ENCODE measurements at places on chromosomes 11 and 22.

DNA sequence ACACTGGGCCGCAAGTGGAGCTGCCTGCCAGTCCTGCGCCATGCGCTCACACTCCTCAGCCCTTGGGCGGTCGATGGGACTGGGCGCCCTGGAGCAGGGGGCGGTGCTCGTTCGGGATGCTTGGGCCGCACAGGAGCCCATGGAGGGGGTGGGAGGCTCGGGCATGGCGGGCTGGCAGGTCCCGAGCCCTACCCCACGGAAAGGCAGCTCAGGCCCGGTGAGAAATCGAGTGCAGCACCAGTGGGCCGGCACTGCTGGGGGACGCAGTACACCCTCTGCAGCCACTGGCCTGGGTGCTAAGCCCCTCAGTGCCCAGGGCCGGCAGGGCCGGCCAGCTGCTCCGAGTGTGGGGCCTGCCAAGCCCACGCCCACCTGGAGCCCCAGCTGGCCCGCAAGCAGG is 328.7 kb upstream of the LRRC4C start:
- DNase-seq, result no peak

GRCh38 chr22:42930810-42931420 is 73.8 kb upstream of the ARFGAP3 start:
- peak; percentile 59 for DNase-seq

- no peak for DNase-seq
Measured at GRCh38 chr22:24494528-24495364, at the start of gene UPB1. UPB1 (plus strand) TSS chr22:24495332; CDS start chr22:24495404, 72 bp downstream.

- DNase-seq, result no peak
Measured at GRCh38 chr22:30491381-30491780, 14.1 kb downstream of the SEC14L4 start.

DNA sequence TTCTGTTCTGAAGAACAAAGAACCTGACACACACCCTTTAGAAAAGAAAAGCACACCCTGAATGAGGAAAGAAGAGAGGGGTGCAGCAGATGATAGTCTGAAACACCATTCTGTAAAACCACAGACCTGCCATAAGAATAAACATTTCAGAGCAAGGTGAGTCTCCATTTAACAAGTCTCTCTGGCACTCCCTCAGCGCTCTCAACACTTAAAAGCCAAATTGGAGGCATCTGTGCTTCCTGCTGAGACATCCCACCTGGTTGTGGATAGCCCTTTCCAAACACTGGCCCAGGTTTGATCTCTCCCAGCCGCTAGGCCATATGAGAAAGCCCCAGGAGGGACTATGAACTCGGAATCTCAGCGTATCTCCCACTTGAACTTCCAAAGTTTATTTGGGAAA is 36.3 kb downstream of the ETS1 start:
- DNase-seq, result no peak

DNA sequence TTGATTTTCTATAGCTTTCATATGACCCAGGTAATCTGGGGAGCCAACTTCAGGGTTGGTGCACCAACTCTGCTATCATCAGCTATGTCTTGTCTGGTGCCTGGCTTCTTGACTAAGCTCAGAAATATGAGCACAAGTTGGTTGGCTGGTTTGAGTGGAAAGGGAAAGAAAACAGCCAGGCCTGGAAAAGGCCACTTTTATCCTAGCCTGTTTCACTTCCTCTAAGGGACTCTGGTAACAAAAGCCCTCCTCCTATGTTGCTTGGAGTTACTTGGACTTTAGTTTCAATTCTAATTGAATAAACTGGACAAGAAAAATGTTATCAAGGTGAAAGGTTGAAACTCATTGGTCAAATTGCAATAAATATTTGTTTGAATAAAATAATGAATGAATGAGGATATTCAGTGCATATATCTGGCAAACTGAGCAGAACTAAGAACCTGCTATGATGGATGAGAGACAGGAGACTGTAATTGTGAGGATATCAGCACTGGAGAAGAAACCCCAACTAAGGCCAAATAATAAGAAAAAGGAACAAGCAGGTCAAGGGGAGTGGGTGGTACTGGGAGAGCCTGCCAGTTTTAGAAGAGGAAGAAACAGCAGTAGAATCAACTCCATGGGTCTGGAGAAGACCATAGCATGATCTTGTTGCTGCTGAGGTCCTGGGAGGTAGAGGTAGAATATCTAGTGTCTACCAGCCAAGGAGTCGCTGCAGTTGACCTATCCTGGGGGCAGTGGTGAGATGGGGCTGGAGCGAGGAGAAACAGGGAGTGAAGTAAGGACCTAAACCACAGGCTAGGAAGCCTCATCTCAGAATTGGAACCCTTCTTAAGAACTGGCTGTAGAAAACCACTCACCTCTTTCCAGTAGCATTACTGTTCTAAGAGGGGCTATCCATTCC is 8.2 kb downstream of the ROBO4 start:
- DNase-seq, result no peak

DNA sequence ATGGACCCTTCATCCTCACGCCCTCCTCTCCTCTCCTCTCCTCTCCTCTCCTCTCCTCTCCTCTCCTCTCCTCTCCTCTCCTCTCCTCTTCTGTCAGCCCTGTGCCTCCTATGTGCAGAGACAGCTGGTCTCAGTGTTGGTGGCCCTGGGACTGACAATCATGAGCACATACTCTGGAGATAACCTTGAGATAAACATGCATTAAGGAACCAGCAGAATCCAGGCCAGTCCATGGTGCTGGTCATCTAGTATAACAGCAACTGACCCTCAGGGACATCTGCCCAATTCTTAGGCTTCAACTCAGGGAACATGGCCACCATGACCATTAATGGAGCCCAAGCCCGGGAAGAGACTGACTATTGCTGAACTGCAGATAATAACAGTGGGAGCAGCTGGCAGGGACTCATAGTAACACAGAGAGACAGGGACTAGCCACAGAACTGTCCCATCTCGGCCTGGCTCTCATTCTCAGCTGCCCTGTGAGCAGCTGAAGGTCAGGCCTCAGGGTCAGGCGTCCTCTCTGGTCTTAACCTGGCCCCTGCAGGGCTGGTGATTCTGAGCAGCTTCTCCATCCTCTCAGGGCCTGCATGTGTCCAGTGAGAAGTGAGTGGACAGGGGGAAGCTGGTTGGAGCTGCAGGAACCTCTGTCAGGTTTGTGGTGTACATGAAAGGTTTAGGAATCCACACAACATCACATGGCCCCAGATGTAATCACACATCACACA is 45.4 kb downstream of the GGTLC2 start:
- DNase-seq, result no peak

- DNase-seq, result no peak
Measured at GRCh38 chr11:507727-508515, 879 bp upstream of the RNH1 start.

DNA sequence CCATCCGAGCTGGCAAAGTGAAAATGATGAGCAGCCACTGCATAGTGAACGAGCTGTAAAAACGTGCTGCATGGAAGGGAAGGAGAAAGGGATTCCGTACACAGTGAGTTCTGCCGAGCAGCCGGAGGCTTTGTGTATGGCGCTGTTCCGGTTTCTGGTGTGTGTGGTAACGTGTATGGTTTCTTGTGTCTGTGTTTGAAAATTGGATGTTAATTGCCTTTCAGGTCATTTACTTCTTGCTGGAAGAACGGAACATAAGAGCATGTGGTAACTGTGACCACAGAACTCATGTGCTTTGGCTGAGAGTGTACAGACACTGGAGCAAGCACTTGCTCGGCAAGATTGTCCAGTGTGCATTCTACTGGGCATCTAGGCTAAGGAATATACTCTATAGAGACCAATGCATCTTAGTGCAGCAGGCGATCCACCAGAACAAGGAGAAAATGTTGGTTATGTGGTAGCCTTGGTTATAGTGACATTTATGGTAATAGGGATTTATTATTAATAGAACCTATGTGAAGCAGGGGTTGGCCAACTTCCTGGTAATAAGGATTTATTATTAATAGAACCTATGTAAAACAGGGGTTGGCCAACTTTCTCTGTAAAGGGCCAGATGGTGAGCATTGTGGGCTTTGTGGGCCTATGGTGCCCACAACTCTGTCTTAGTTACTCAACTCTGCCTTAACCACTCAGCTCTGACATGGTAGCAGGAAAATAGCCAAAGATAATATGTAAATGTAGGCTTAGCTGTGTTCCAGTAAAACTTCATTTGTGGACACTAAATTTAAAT is 49.2 kb downstream of the GRAMD1B start:
- DNase-seq, result no peak

DNA sequence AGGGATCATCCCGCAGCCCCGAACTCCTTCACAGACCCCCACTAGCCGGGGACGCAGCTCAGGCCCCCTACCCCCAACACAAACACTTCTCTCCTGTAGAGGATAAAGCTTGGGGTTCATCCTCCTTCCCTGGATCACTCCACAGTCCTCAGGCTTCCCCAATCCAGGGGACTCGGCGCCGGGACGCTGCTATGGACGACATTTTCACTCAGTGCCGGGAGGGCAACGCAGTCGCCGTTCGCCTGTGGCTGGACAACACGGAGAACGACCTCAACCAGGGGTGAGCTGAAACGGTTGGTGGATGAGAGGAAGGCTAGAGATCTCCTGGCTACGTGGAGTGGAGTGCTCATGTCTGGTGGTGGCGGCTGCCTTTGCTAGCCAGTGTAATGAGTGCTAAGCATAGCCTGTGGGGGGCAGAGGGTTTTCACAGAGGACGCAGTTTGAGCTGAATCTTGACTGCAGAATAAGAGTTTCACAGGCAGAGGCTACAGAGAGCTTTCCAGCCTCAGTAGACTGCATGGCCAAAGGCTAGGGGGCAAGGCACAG is 580 bp downstream of the ILK start:
- DNase-seq, result no peak

GRCh38 chr22:24087071-24087795 is 76.1 kb downstream of the CABIN1 start:
- DNase-seq, result no peak

- DNase-seq, result peak; percentile 29
Measured at GRCh38 chr11:2295971-2296912, 5.5 kb downstream of the C11orf21 start.

GRCh38 chr11:80958361-80958760 is 1517.5 kb upstream of the TENM4 start:
- no peak for DNase-seq

GRCh38 chr11:57288771-57289579 is 35.8 kb downstream of the TNKS1BP1 start:
- no peak for DNase-seq

- DNase-seq, result no peak
Measured at GRCh38 chr11:126834149-126834548, 166.4 kb downstream of the KIRREL3 start.

GRCh38 chr11:8671193-8671612 is 11.3 kb downstream of the TRIM66 start:
- DNase-seq, result no peak

DNA sequence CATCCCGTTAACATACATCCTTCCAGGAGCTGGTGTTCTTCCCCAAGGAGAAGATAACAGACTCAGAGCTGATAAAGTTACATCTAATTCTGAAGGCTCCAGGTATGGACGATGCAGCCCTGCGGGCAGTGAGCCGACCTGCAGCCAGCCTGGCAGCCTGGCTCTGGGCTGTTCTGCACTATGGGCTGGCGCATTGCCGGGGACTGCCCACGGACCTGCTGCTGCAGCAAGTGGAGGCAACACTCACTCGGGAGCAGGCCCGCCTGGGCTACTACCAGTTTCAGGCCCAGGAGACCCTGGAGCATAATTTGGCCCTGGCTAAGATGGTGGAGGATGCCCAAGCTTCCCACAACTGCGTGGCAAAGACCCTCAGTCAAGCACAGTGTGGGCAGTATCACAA is 39.7 kb downstream of the RRP8 start:
- peak; percentile 46 for DNase-seq

- no peak for DNase-seq
Measured at GRCh38 chr22:27046603-27047002, 389.2 kb downstream of the MIAT start.

- no peak for DNase-seq
Measured at GRCh38 chr11:2709429-2709828, 9.6 kb upstream of the KCNQ1OT1 start.

- DNase-seq, result no peak
Measured at GRCh38 chr11:86888164-86889000, 66.8 kb downstream of the FZD4 start.

- no peak for DNase-seq
Measured at GRCh38 chr11:23502826-23503225, 642.6 kb upstream of the CCDC179 start.

- no peak for DNase-seq
Measured at GRCh38 chr11:18307461-18308139, 14.3 kb downstream of the HPS5 start.

GRCh38 chr22:49929211-49929979 is 11.0 kb downstream of the CRELD2 start:
- peak; percentile 92 for DNase-seq

- DNase-seq, result no peak
Measured at GRCh38 chr11:46445920-46446771, 54.6 kb upstream of the CHRM4 start.

GRCh38 chr22:42895087-42895486 is 38.0 kb upstream of the ARFGAP3 start:
- no peak for DNase-seq

DNA sequence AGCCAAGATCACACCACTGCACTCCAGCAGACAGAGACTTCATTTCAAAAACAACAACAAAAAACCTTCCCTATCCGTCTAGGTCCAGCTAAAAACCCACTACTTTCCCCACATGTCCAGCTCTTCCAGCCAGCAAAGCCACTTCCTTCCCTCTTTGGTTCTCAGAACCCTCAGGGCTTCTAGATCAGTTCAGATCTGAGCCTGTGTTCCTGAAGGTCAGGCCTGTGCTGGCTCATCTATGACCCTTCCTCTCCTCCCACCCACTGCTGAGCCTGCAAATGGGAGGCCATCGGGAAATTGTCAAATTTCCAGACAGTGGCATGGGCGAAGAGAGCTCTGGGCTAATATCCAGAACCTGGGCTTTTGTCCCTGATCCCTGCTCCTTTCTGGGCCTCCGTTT is 37.8 kb downstream of the SLCO2B1 start:
- peak; percentile 46 for DNase-seq
